CD4-positive, alpha-beta T cell treated with Interleukin-2 at 100 ng/mL for 4 hours (primary cell): ENCODE measurements at places on chromosomes 1 and 21.

GRCh38 chr1:211788626-211789025 lies 41.9 kb downstream of the LPGAT1 start:
- no peak for DNase-seq

DNA sequence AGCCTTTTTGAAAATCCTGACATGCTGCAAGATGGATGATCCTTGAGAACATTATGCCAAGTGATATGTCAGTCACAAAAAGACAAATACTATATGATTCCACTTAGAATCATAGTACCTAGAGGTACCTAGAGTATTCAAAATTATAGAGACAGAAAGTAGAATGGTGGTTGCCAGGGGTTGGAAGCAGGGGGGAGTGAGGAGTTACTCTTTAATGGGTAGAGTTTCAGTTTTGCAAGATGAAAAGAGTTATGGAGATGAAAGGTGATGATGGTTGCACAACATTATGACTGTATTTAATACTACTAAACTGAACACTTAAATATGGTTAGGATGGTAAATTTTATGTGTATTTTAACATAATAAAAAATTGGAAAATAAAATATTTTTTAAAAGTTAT lies 37.9 kb upstream of the PODN start:
- DNase-seq: no peak

DNA sequence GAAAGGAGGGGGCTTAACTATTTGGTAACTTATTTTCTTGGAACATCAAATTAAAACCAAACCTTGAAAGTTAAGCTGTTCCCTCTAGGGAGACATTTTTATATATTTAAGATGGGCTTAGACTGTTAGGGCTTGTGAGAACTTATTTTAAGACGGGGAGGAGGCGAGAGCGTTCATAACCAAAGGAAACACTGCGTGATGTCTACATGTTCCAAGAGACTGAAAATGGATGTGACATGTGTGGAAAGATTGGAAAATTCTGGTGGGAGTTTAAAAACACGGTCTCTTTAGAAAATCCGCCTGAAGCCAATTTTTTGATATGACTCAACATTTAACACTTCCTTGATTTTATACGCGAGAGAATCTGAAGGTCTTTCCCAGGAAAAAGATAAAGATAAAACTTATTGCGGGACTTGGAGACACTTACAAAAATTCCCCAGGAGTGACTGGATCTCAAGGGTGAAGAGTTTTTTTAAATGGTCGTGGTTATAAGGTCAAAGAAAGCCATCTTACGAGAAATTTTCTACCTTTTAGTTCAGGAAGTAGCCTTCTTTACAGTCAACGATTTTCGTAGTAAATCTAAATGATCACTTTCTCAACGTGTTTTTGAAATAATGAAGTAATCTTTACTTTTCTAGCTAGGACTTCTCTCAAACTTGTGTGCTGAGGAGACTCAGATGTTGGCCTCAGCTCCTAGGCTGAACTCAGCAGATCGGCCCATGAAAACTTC lies 828 bp downstream of the PNRC2 start:
- DNase-seq: no peak

- DNase-seq: no peak
Observed at GRCh38 chr1:245614476-245614875, 459.7 kb downstream of the KIF26B start.

DNA sequence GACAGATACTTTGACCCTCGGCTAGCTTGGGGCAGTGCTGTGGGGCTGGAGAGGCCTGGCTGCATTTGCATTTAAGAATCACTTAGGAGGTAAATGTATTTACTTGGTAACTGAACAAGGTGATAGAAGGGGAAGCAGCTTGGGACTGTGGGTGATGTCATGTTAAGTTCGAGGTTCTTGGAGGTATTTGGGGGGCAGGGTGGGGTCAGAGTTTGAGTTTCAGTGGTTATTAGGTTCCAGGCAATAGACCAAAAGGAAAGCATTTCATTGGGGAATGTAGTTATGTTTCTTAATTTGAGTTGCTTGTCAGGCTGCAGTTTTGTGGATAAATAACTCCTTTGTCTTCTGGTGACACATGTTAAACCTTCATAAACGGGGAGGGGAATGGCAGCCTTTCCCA lies 2.4 kb upstream of the FAM78B start:
- no peak for DNase-seq

DNA sequence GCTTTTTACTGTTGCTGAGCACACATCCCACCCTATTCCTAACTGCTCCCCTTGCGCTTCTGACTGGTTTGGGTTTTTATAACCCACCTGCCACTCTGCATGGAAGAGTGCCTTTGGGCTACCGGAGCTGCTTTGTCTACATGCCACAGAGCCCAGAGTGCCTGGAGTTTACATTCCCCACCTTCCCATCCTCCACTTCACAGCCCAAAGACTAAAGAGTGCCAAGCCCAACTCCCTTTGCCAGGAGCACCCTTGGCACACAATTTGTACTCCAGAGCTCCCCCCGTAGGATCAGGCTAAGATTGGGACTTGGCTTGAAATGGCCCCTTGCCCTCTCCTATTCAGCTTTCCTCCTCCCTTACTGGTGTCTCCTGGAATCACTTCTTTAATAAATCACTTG lies 63.3 kb downstream of the LHX9 start:
- no peak for DNase-seq

GRCh38 chr1:24317956-24318614 lies 1.1 kb upstream of the GRHL3 start:
- DNase-seq: no peak

- no peak for DNase-seq
Observed at GRCh38 chr1:205798577-205798976, 14.4 kb downstream of the SLC41A1 start.
